Iris pigment epithelial cell (primary cell): ENCODE measurements at places on chromosomes 13 and 19.

DNA sequence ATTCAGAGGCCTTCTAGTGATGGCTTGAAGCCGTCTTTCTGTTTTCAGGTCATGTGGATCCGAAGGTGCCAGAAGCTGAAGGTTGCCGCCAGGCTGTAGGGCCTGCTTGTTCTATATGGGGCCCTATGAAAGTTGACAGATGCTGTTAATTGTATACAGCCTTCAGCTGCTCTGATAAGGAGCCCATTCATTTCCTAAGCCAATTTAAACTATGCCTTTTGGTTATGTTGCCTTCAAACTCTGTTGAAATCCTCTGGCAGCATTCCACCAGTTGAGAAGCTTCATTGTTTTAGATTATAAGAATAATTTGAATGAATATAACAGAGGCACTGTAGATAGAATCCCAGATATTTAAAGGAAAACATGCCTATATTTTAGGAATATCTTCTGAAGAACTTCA, 34.4 kb downstream of the RAP2A start:
- DNase-seq: peak; percentile 58

DNA sequence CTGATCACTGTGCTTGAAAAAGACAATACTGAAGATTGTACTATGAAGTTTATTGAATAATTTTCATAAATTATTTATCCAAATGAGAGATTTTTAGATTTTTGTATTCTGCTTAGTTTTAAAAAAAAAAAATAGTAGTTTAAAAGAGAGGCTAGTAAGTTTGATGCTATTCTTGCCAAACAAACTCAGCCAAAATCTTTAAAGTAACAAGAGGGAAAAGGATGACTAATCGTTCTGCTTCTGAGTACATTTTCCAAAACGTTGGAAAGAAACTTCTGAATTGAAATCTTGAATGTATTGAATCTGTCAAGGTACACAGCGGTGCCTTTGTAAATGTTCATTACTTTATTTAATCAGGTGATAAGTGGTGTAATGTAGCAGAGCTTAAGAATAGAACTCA, 34.4 kb downstream of the NUP58 start:
- DNase-seq: no peak

DNA sequence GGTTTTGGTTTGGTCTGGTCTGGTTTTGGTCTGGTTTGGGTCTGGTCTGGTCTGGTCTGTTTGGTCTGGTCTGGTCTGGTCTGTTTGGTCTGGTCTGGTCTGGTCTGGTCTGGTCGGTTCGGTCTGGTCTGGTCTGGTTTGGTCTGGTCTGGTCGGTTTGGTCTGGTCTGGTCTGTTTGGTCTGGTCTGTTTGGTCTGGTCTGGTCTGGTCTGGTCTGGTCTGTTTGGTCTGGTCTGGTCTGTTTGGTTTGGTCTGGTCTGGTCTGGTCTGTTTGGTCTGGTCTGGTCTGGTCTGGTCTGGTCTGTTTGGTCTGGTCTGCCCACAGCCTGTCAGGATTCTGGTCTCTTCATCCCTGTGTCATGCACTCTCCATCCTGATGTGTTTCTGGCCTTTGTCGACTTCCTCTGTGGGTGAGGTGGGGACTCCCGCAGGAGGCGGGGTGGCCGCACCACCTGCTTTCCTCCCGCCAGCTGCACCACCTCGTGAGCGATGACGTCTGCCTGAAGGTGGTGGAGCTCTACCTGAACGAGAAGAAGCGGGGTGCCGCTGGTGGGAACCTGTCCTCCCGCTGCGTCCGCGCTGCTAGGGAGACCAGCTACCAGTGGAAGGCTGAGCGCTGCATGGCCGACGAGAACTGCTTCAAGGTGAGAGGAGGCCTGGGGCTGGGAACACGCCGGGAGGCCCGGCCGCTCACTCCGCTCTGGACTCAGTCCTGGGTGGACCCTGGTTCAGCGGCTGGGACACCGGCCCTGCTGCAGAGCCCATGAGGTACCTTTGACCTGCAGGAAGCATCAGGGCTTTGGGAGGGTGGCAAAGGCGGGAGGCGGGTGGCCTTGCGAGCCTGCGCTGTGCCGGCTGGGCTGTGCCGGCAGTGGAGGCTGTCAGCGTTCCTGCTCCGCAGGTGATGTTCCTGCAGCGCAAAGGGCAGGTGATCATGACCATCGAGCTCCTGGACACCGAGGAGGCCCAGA, 12.9 kb upstream of the F2RL3 start:
- DNase-seq: no peak

DNA sequence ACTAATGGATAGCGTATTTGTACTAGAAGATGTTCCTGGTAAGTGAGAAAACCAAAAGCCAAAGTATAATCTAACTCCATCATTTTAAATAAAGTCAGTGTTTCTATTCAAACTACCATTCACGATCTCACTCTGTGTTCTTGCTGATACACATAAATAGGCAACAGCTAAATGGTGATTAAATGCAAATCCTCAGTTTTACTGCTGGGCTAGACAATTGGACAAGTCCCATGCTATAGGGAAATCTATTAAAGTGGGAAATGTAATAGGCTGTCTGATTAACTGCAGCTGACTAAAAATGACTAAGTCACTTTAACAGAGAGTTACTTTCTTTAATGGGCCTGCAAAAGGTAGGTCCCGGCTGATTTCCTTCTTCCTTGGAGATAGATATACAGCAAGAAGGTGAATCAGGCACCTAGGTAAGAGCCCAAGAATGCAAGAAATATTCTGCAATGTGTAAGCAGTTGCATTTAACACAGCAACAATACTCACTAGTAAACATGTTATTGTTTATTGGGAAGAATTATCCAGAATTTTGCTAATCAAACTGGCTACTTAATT, 298.4 kb downstream of the SLITRK6 start:
- no peak for DNase-seq

DNA sequence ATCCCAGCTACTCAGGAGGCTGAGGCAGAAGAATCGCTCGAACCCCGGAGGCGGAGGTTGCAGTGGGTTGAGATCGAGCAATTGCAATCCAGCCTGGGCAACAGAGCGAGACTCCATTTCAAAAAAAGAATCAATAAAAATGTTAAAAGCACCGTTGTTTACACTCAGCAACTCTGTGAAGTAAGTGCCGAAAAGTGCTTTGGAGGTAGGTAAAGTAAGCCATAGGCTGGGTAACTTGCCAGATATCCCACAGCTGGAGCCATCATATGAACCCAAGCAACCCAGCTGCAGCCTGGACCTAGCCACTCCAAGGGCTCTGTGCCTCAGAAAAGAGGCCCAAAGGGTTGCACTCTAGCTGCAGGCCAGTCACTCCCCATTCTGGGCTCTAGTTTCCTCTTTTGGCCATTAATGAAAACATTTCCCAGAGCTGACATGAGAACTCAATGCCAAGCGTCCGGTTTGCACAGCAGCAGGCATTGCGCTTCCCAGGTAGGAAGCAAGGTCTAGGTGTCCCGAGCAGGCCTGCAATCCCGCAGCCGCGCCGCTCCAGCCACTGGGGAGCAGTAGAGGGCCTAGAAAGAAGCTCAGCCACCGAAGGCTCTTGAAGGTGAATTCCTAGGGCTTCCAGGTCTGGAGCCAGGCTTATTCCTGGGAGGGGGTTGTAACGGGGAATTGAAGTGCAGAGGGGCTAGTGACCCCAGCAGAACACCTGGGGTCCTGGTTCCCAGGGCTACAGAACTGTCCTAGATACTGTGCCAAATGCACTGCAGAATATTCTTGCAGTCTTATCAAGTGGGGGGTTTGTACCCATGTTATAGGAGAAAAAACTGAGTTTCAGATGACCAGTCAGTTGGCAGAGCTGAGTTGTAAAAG, 4.1 kb upstream of the CD79A start:
- peak; percentile 70 for DNase-seq

DNA sequence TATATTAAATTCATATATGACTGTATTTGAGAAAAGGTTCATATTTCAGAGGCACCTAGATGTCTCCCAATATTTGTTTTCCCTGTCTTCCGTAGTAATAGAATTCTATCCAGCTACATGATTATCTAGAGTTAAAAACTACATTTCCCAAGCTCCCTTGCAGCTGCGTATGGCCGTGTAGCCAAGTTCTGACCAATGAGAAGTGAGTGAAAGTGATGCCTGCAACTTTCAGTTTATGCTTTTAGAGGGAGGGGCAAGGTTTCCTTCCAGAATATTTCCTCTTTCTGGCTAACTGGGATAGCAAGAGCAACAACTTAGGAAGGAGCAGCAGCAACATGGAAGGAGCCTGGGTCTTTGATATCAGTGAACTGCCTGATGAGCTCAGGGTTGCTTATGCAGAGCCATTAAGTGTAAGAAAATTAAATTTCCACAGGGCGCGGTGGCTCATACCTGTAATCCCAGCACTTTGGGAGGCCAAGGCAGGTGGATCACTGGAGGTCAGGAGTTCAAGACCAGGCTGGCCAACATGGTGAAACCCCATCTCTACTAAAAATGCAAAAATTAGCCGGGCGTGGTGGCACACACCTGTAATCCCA, 23.2 kb upstream of the CYP2A13 start:
- DNase-seq: peak; percentile 53

GRCh38 chr13:102141625-102142472, 260.0 kb downstream of the FGF14 start:
- DNase-seq: peak; percentile 31

DNA sequence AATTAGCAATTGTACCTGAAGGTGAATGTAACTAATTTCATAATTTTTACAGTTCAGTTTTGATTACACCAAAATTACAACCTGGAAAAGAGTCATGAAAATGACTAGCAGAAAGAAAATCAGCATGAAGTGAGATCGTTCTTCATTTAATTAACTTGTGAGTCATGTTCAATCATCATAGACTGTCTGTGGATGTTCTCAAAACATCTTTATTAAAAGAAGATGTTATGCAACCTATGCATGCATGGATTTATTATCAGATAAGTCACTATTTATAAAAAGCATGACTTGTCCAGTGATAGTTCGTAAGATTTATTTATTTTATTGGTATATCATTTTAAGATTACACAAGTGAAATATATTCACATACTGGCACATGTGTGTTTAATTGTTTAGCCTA, 245.9 kb downstream of the ITGBL1 start:
- peak; percentile 58 for DNase-seq

GRCh38 chr13:112101360-112101930, 34.5 kb downstream of the SOX1 start:
- DNase-seq: no peak

DNA sequence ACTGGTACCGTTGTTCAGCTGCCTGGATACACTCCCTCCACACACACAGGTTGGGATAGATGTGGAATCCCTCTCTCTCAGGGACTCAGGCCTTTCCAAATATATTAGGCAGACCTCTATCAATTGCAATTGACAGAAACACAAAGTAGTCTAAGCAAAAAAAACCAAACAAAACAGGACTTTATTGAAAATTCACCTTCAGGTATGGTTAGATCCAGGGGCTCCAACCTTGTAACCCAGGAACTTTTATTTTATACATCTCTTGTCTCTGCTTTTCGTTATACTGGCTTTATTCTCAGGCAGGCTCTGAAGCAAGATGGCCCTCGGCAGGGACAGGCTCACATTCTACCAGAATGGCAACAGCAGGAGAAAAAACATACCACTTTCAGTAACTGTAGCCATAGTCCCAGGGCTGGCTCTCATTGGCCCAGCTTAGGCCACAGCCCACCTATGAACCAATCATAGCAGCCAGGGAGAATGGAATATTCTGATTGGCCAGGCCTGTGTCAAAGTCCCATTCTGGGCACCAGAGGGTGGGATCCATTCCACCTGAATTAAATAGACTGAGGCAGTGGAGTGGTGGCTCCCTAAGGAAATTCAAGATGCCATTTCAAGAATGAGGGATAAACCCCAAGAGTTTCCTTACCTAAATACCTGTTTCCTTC, 13.1 kb upstream of the CEACAM19 start:
- DNase-seq: no peak

- peak; percentile 12 for DNase-seq
Observed at GRCh38 chr19:27972291-27973040, 1240.5 kb downstream of the UQCRFS1 start.

- DNase-seq: no peak
Observed at GRCh38 chr13:113162783-113163685, 4.6 kb downstream of the PROZ start.

GRCh38 chr13:31540281-31540680, 199.0 kb upstream of the RXFP2 start:
- no peak for DNase-seq

DNA sequence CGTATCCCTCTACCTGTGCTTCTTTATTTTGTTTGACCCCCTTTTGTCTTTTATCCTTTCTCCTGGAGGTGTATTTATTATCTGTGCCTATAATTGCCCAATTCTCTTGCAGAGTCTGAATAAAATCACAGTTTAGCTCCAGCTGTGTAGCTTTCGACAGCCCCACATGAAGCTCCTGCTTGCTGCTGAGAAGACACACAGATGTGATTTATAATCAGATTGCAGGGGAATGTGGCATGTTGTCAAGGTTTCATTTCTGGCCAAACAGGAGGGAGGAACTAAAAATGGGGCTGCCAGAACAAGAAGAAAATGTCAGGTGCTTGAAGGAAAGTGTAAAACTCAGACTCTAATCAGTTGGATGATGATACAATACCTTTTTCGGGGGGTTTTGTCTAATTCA, 22.7 kb downstream of the CCNA1 start:
- no peak for DNase-seq

GRCh38 chr13:86946734-86947133, 724.4 kb upstream of the SLITRK5 start:
- no peak for DNase-seq

- no peak for DNase-seq
Observed at GRCh38 chr13:98856983-98857382, 104.5 kb upstream of the SLC15A1 start.

GRCh38 chr13:49457221-49457620, 13.1 kb downstream of the SETDB2 start:
- peak; percentile 71 for DNase-seq

- no peak for DNase-seq
Observed at GRCh38 chr13:101989798-101990350, 412.0 kb downstream of the FGF14 start.

DNA sequence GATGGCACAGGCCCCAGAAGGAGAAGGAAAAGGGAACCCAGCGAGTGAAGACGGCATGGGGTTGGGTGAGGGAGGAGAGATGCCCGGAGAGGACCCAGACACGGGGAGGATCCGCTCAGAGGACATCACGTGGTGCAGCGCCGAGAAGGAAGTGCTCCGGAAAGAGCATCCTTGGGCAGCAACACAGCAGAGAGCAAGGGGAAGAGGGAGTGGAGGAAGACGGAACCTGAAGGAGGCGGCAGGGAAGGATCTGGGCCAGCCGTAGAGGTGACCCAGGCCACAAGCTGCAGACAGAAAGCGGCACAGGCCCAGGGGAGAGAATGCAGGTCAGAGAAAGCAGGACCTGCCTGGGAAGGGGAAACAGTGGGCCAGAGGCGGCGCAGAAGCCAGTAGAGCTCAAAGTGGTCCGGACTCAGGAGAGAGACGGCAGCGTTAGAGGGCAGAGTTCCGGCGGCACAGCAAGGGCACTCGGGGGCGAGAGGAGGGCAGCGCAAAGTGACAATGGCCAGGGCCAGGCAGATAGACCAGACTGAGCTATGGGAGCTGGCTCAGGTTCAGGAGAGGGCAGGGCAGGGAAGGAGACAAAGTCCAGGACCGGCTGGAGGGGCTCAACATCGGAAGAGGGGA, 1.1 kb downstream of the PPP1R12C start:
- peak; percentile 71 for DNase-seq

DNA sequence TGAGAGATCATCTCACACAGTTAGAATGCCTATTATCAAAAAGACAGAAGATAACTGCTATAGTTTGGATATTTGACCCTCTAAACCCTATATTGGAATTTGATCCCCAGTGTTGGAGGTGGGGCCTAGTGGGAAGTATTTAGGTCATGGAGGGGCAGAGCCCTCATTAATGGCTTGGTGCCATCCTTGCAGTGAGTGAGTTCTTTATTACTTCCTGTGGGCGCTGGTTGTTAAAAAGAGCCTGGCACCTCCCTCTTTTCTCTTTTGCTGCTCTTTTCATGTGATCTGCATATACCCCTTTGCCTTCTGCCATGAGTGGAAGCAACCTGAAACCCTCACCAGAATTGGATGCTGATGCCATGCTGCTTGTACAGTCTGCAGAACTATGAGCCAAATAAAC, 66.8 kb downstream of the TDRD3 start:
- DNase-seq: no peak
